Right ventricle myocardium inferior (tissue), 1 donor: ENCODE measurements at places on chromosomes 5 and 9. TPM values are rescaled to one million over a fixed set of nuclear protein-coding genes. Genes with fewer than 3 reads are reported as not detected.

The BHMT2 gene
- total RNA-seq = 8.9 TPM

The HAPLN1 gene
- total RNA-seq = 0.19 TPM

- DNase-seq = no peak
Observed at GRCh38 chr9:89958086-89958485, 353.3 kb downstream of the GADD45G start.

The APBA1 gene
- total RNA-seq = 2.8 TPM

The IL7R gene
- 0.65 TPM for total RNA-seq

DNA sequence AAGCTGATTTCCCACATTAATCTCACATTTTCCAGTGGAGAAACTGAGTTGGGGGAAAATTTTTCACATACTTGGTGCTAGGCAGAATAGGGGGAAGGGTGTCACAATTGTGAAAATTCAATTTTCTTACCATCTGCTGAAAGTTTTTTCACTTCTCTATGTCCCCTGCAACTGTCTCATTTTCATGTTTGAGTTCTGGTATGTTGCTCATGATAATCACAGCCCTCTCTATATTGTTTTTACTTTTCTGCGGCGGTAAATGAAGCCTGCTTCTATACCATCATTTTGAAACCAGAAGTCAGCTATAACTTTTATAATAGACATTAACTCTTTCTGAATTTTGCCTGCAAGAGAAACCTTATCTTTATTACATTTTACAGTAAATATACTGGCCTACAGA is 1664.5 kb downstream of the EFNA5 start:
- no peak for DNase-seq

The MYMK gene
- not detected for total RNA-seq

GRCh38 chr5:145056800-145057199 is 778.3 kb downstream of the PRELID2 start:
- no peak for DNase-seq

The SMIM3 gene
- 19.8 TPM for total RNA-seq

DNA sequence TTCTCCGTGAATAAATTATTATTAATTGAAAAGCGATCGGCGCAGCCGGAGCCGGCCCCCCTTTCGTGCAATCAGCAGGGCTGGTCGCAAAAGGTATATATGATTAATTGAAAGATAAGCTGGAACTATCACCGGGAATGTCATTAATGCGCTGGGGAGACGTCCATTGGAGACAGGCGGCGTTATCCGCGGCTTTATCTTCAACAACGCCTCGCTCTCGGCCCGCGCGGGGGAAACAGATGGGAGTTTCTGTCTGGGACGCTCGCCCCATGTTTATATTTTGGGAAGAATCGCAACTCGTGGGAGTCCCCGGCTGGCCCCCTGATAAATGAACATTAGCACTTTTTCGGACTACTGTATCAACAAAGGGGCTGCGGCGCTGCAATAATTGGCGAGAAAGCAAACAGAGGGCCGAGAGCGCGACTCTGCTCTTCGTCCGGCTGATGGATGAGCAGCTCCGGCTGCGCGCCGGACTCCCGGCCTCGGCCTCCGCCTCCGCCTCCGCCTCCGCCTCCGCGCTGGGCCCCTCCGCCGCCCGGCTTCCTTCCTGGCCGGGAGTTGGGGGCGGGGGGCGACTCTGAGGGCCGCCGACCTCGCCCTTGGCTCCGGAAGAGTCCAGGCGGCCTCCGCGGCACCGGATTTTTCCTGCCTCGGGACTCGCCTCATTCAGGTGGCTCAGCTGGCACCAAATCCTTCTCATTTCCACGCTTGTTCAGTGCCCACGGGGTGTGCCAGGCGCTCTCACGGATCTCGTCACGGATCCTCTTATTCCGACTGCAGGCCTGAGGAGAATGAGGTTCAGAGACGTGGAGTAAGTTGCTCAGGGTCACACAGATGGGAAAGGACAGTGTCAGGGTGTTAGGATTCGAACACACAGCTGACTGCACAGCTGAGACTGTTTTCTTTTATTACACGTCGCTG is 3.6 kb upstream of the NKX2-5 start:
- DNase-seq = no peak

- no peak for DNase-seq
Observed at GRCh38 chr9:98719055-98719454, 10.3 kb upstream of the GABBR2 start.

The TAF11L10 gene
- not detected for total RNA-seq

The CTNNAL1 gene
- total RNA-seq = 70.7 TPM

The MEGF10 gene
- total RNA-seq = 0.43 TPM

The MLANA gene
- not detected for total RNA-seq

DNA sequence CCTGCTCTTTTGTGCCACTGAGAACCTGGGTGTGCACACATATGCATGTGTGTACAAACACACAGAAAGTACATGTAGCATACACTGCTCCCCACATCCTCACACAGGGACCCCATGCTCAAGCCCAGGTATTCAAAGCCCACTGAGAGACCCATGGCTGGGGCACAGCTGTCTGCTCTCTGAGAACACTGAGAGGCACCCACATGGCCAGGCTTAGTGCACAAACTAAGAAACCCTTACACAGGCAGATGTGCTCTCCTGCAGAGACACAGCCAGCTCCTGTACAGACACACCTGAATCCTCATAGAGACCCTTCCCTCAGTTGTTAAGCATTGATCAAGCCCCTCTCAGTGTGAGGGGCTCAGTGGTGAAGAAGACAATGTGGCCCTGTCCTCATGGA is 92.5 kb downstream of the CACNA1B start:
- no peak for DNase-seq

The CDK9 gene
- 49.9 TPM for total RNA-seq

The HTR4 gene
- total RNA-seq = 0.22 TPM

- no peak for DNase-seq
Observed at GRCh38 chr5:15799014-15799413, 299.0 kb downstream of the FBXL7 start.

- no peak for DNase-seq
Observed at GRCh38 chr9:115599898-115600297, 481.9 kb upstream of the TNC start.

DNA sequence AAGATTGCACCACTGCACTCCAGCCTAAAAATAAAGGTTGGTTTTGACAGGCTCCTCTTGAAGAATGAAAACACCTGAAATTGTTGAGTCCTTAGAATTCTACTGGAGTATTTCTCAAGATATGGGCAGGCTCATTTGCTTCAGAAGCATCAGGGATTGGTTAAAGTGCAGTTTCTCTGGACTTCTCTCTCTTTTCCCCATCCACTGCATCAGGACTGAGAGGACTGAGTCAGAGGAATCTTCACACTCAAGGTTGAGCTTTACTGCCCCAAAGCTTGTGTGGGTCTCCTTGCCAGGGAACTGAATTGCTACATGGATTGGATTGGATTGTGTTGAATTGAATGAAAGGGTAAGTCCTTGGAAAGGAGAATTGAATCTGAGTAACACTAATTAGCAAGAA is 7.5 kb upstream of the CCDC69 start:
- DNase-seq = no peak

The ZNF300 gene
- 0.76 TPM for total RNA-seq

- DNase-seq = no peak
Observed at GRCh38 chr9:126626127-126626925, 12.6 kb downstream of the LMX1B start.

The LCN15 gene
- 0.46 TPM for total RNA-seq

The PCDHGB4 gene
- 4.6 TPM for total RNA-seq

The PLAC8L1 gene
- total RNA-seq = not detected

The IFNB1 gene
- total RNA-seq = not detected

- DNase-seq = no peak
Observed at GRCh38 chr5:58458141-58458742, 1.6 kb downstream of the PLK2 start.

The AFAP1L1 gene
- total RNA-seq = 46.9 TPM

The IFNA21 gene
- total RNA-seq = not detected

The DOCK2 gene
- 7.9 TPM for total RNA-seq

The EGFL7 gene
- total RNA-seq = 72.0 TPM

The ZNF484 gene
- total RNA-seq = 4.3 TPM

The SLC6A3 gene
- total RNA-seq = not detected

GRCh38 chr5:2579126-2579525 is 172.4 kb downstream of the IRX2 start:
- DNase-seq = no peak

GRCh38 chr9:18410983-18411382 is 63.0 kb upstream of the ADAMTSL1 start:
- no peak for DNase-seq

DNA sequence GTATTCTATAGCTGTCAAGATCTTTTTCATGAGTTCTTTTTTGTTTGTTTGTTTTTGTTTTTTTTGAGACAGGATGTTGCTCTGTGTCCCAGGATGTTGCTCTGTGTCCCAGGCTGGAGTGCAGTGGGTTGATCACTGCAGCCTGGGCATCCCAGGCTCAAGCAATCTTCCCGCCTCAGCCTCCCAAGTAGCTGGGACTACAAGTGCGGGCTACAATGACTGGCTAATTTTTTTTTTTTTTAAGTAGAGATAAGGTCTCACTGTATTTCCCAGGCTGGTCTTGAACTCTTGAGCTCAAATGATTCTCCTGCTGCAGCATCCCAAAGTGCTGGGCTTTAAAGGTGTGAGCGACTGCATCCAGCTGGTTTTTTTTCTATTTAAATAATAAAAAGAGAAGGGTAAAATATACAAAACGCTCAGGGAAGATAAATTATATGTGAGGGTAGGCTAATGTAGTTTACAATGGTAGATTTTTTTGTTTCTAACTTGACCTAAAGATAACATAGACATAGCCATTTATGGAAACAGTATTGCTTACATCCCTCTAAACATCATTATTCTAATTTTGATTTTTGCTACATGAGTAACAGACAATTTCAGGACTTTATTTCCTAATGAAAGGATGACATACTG is 21.9 kb downstream of the ERBIN start:
- no peak for DNase-seq

The SV2C gene
- total RNA-seq = 0.22 TPM

DNA sequence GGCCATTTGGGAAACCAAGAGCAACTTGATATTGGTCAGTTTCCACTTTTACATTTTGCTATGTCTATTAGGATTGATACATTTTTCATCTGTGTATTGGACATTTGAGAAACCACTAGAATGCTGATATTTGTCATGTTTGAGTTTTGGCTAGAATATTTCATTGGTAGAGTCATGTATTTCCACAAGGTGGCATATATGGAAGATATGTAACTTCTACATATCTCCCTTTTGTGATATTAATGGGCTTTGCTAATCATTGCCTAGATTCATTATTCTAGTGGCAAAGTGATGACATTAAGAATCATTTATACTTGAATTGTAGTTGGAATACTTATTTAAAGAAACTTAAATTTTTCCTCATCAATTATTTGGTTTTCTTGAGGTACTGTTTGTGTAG is 692.9 kb upstream of the EDIL3 start:
- no peak for DNase-seq

The TNFSF8 gene
- total RNA-seq = 0.57 TPM

The ALDOB gene
- 0.43 TPM for total RNA-seq

The FOXD4L5 gene
- total RNA-seq = not detected

The LCP2 gene
- total RNA-seq = 6.7 TPM

The SHOC1 gene
- not detected for total RNA-seq

GRCh38 chr5:66246608-66247007 is 102.5 kb downstream of the SREK1 start:
- DNase-seq = no peak

- DNase-seq = no peak
Observed at GRCh38 chr5:430214-430925, 12.6 kb upstream of the EXOC3 start.

- DNase-seq = no peak
Observed at GRCh38 chr9:21764846-21765245, 37.6 kb upstream of the MTAP start.

DNA sequence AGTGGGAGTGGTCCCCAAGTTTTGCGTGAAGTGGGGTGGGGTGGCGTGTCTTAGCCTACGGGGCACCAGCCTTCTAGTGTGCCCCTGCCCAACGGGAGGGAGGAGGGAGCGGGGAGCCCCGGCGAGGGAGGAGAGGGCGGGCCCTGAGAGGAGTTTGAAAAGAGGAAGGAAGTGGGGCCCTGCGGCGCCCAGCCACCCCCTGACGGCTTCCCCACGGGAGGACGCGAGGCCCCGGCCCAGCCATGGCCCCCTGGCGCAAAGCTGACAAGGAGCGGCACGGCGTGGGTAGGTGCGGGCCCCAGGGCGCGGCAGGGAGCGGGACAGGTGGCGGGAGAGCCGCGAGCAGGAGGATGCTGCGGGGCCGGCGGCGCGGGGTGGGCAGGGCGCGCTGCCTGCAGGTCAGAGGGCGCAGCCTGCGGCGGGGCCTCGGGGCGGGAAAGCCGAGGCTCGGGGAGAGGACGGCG is at the start of gene DOCK2:
Gene DOCK2 (plus strand): TSS at position 191 of the 464 bp plus-strand sequence. CDS start 52 bp downstream, at position 243.
- DNase-seq = peak; percentile 90

DNA sequence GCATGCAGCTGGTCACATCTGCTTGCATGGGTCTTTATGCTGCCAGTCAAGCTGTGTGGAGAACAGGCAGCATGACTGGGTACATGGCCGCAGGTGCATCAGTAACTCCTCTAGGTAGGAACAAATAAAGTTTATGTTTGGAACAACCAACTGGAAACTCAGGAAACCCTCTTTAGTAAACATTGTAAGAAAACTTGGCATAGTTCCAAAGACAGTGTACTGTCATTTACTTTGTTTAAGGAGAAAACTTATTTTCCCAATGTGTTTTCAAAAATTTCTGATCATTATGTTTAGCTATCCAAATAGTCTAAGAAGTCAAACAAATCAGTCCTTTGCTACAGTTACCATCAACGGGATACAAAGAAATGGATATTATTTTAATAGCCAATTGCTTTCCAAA is 386.0 kb downstream of the CHSY3 start:
- no peak for DNase-seq

The NR2F1 gene
- 1.3 TPM for total RNA-seq

- no peak for DNase-seq
Observed at GRCh38 chr9:129932303-129933151, 97.3 kb downstream of the USP20 start.

The PCDHGA6 gene
- total RNA-seq = 6.0 TPM
